ENCODE measurements at places on chromosomes 5 and 9. TPM values are rescaled to one million over a fixed set of nuclear protein-coding genes. Genes with fewer than 3 reads are reported as not detected.

Gene SLC34A3
- total RNA-seq: 0.28 TPM

Gene SEMA4D
- 4.3 TPM for total RNA-seq

Gene FGFR4
- total RNA-seq: 25.5 TPM

Gene RNF14
- 64.3 TPM for total RNA-seq

Gene ZBTB26
- total RNA-seq: 1.9 TPM

Gene PDGFRB
- 0.21 TPM for total RNA-seq

Gene F12
- total RNA-seq: 25.7 TPM

All from A549 treated with Mapracorat at 1 μM for 4 hours (cell line).